ENCODE measurements at places on chromosomes 1 and 21. TPM values are rescaled to one million over a fixed set of nuclear protein-coding genes. Genes with fewer than 3 reads are reported as not detected.
A peak's percentile ranks its signal among the peaks of the same experiment; 100 is the strongest.

CELA3A gene
- total RNA-seq: not detected

GBP6 gene
- total RNA-seq: under 0.01 TPM

DNA sequence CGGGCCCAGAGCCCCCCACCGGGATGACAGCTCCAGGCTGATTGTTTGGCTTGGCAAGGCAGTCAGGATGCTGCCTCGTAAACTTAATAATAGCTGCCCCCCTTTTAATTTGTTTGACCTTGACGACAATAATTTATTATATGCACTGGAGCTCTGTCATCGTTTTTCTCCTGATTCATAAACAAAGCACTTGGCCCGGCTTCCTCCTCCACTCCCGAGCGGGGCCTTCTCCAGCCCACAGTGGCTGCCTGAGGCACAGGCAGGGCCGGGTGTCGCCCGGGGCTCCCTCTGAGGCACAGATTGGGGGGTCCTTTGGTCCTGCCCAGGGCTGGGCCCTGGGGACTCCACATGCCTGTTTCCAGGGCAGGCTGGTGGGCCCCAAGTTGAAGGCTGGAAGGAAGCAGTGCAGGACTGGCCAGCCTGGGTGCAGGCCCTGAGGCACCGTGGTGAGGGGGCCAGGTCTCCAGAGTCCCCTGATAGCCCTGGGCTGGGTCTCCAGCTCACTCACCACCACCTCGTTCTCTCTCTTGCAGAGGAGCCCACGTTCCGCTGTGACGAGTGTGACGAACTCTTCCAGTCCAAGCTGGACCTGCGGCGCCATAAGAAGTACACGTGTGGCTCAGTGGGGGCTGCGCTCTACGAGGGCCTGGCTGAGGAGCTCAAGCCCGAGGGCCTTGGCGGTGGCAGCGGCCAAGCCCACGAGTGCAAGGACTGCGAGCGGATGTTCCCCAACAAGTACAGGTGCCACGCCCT is 52.0 kb upstream of the ARHGEF16 start:
- DNase-seq: no peak

SLC5A3 gene
- 54.2 TPM for total RNA-seq

UTS2 gene
- total RNA-seq: not detected

DNA sequence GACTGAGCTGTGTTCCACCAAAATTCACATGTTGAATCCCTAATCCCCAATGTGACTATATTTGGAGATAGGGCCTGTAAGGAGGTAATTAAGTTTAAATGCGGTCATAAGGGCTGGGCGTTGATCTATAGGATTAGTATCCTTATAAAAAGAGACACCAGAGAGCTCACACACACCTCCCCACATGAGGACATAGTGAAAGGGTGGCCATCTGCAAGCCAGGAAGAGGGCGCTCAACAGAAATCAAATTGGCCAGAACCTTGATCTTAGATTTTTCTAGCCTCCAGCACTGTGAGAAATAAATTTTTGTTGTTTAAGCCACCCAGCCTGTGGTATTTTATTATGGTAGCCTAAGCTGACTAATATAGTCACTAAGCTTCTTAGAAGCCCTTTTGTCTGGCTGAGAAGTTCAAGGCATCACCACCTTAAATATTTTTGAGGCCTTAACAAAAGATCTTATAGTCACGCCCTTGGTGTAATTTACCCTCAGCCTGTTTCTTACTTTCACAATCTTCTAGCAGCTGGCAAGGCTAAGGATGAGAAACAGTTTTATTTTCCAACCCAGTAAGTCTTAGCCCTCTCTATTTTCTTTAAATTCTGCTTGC is 28.8 kb downstream of the GORAB start:
- no peak for DNase-seq

C1orf185 gene
- not detected for total RNA-seq

- no peak for DNase-seq
Measured at GRCh38 chr1:109785446-109786111, 21.9 kb upstream of the EPS8L3 start.

GRCh38 chr1:51551081-51551480 is 32.0 kb upstream of the EPS15 start:
- DNase-seq: no peak

OLFML3 gene
- 17.5 TPM for total RNA-seq

MGST3 gene
- 162 TPM for total RNA-seq

GRCh38 chr1:30089024-30089430 is 634.4 kb downstream of the MATN1 start:
- no peak for DNase-seq

GRCh38 chr1:56188855-56189254 is 390.5 kb downstream of the PLPP3 start:
- DNase-seq: no peak

DNA sequence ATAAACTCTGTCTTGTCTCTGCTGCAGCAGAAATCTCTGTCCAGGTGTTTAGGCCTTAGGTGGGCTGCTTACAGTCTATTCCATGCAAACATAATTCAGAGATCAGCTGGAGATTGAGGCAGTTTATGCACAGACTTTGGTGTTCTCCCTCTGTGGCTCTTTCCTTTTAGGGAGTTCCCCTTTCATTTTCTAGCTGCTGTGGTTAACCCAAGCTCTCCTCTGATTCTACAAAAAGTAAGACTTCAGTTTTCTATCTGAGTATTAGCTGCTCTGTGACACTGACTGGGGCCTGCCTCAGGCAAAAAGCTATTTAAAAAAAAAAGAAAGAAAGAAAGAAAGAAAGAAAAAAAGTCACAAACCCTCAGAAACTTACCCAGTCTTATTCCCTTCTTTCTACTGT is 211.1 kb downstream of the CAMTA1 start:
- DNase-seq: no peak

- no peak for DNase-seq
Measured at GRCh38 chr1:2504225-2504948, 22.0 kb downstream of the PANK4 start.

- peak; percentile 96 for DNase-seq
Measured at GRCh38 chr1:1777950-1778662, at the start of gene NADK. TSS of gene NADK (minus strand) at chr1:1778470. CDS start at chr1:1765406, 13,064 bp downstream.

All from frontal cortex (tissue), 4 donors.